Stimulated activated CD4-positive, alpha-beta T cell treated with anti-CD3 and anti-CD28 coated beads, Interleukin-1b, Interleukin-23, amount 100 ng/mL, for 48 hours (primary cell): ENCODE measurements at places on chromosomes 1 and 21.

- DNase-seq, result no peak
Measured at GRCh38 chr1:170030212-170030611, 44.3 kb downstream of the KIFAP3 start.

DNA sequence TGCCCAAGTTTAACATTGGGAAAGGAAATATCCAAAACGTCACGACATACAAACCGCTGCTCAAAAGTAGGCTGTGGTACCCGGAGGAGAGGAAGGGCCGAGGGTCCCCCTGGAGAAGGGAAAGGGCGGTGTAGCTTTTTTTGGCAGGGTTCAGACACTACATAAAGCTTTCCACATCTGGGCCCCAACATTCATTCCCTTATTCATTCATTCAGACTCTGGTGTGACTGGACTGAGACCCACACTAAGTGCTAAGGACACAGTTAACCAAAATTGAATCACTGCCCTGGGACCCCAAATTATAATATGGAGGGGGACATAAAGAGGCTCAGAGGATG lies 10.3 kb upstream of the COL8A2 start:
- no peak for DNase-seq

- DNase-seq, result no peak
Measured at GRCh38 chr1:67767103-67767782, 66.0 kb downstream of the GNG12 start.

DNA sequence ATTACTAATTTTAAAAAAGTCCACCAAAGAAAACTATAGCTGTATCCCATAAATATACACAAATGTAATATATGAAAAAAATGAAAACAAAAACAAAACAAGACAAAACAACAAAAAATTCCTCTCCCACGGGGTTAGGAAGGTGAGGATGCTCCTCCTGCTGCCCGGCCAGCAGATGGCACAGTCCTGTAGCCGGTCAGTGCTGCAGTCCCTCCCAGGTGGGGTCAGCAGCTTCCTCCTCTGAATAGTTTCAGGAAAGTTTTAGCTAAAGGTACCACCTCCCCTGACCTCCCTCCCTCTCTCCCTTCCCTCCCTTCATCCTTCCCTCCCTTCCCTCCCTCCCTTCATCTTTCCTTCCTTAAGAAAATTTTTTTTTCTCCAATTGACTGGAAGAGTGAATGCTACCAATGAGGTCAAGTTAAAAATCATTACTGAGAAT lies 67.8 kb upstream of the BCL10 start:
- DNase-seq, result no peak

GRCh38 chr1:8137481-8138244 lies 111.6 kb upstream of the ERRFI1 start:
- DNase-seq, result no peak

DNA sequence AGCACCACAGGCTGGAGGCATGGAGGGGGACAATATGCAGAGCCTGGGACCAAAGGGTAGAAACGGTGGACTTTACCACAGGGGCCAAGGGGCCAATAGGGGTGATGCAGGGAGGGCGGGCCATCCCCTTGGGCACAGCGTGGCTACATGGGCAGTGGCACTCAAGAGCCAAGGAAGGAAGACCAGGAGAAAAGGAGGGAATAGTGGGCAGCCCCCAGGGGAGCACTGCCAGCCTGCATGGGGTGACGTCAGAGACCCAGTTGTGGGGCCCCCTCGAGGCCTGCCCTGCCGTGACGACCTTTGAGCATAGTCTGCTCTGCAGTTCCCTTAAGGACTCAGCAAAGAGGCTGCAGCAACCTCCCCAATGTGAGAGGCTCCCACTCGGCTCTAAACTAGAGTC lies 95.5 kb upstream of the TMPRSS2 start:
- no peak for DNase-seq

DNA sequence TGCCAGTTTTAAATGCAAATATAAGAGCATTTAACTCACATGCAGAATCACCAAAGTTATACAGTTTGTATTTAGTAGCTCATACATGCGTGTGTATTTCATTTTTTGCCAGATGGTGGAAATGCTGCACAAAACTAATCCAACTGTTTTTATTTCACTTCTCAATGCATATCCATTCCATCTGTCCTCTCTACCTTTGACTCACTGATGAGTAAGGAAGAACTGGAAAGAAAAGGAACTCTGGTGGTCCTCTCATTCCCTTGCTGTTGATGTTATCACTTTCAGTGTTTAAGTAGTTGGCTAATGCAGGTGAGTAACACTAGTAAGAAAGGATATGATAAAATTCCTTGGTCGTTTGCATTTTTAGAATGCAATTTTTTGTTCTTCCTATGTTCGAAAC lies 5.7 kb upstream of the SLC1A7 start:
- no peak for DNase-seq

- no peak for DNase-seq
Measured at GRCh38 chr1:33000427-33001026, 35.9 kb upstream of the RNF19B start.

DNA sequence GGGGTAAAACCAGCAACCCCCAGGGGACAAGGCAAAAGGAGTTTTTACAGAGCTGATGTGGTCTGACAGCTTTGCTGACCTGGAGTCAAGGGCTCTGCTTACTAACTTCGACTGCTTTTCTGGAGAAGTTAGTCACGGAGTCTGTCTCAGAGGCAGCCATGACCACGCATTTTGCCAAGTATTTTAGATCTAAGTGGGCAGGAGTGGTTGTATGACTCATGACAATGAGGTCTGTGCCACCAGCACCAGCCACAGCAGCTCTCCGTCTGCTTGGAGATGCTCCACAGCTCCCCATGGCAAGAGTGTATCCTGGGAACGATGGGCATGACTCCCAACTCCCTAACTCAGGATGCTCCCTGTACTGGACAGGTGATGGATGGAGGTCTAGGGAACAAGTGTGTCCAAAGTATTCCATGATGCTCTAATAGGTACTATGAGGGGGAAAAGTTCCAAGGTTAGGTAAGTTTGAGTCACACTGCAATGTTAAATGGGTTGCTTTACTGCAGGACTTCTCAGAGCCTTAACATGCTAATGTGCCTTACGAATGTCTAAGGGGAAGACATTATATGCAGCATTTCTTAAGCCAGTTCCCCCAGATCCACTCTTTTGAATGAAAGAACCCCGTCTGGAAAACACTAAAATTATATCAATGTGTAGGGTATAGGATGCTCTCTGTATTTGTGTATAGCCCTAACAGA lies 359.0 kb downstream of the HHAT start:
- DNase-seq, result no peak

DNA sequence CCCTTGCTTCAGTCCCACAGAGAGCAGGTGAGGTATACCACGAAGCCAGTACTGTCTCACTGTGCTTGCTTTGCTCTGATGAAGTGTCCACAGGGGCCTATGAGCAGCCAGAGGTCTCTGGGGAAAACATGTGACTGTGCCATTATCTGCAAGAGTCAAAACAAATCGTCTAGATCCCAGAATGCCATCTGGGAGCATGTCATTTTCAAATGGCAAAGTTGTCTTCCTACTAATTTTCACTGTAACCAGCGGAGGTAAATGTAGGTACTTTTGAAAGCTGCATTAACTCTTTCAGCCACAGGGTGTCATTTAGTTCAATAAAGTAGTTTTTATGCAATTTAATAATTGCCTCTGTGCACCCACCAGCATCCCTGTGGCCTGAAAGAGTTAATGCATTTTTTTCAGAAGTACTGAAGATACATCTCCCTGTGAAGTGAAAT lies 173.6 kb upstream of the SGIP1 start:
- no peak for DNase-seq

GRCh38 chr1:224333939-224334786 lies 4.2 kb upstream of the NVL start:
- DNase-seq, result no peak

GRCh38 chr1:173646656-173647055 lies 11.5 kb downstream of the TEX50 start:
- no peak for DNase-seq

GRCh38 chr1:94989911-94990473 lies 63.1 kb upstream of the CNN3 start:
- no peak for DNase-seq

- DNase-seq, result no peak
Measured at GRCh38 chr1:57761628-57762027, 337.8 kb upstream of the DAB1 start.

- no peak for DNase-seq
Measured at GRCh38 chr1:156738407-156738806, 2.5 kb downstream of the MRPL24 start.

DNA sequence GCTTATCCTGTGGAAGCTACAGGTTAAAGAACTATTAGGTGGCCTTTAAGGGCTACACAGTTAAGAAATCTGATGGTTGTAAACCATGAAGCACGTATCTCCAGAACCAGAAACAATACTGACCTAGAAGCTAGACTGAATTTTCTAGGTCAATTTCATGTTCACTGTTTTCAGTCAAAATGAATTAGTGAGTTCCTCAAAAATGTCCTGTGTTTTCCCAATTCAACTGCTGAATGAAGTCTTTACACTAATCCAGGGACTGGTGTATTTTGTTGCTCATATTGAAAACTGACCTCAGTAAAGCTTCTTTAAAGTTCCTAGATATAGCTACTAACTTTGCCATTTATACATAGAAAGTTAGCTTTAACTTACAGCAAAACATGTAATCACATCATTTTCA lies 6.0 kb downstream of the HNRNPU start:
- DNase-seq, result no peak

GRCh38 chr1:115555446-115555845 lies 86.3 kb upstream of the VANGL1 start:
- DNase-seq, result no peak

GRCh38 chr1:110130113-110130591 lies 17.9 kb downstream of the UBL4B start:
- no peak for DNase-seq

- no peak for DNase-seq
Measured at GRCh38 chr1:178660461-178660860, 64.6 kb upstream of the RALGPS2 start.

GRCh38 chr1:170337413-170337994 lies 191.7 kb downstream of the NTMT2 start:
- no peak for DNase-seq

DNA sequence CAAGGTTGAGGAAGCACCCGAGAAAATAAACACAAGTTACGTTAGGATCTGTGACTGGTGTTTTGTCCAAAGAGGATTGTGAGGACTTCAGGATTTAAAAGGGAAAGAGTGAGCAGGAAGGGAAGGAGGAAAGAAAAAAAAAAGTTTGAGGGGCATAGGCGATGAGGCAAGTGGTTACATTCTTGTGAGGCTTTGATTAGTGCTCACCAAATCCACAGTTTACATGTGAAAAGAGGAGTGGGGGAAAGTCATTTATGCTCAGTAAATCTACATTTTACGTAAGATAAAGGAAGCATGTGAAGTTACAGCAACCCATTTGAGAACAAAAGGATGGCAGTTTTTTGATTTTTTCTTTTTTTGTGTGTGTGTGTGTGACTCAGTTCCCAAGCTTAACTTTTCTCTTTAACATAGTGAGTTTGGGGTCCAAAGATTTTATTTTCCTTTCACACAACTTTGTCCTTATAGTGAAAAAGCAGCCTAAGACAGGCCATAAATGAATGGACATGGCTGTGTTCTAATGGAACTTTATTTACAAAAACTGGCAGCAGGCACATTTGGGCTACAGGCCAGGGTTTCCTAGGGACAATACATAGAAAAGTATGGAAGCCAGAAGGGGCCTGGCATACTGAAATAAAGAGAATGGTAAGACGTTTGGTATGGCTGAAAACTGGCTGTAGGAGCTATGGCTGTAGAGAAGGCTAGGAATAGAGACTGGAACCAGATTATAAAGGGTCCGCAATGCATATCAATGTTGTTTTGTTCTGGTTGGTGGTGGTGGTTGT lies 121.7 kb downstream of the FGGY start:
- no peak for DNase-seq

DNA sequence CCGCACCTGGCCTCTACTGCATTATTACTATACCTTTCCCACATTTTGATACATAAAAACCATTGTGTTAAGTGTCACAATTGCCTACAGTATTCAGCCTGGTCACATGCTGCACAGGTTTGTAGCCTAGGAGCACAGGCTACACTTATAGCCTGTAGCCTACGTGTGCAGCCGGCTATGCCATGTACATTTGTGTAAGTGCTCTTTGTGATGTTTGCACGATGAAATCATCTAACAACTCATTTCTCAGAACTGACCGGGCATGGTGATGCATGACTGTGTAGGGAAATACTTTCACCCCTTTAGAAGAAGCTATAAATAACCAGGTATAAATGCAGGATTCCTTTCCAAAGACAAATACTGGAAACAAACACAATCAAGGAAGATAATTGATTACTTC lies 12.1 kb downstream of the ERG start:
- DNase-seq, result no peak

GRCh38 chr21:45723049-45723958 lies 79.8 kb downstream of the PCBP3 start:
- DNase-seq, result no peak

DNA sequence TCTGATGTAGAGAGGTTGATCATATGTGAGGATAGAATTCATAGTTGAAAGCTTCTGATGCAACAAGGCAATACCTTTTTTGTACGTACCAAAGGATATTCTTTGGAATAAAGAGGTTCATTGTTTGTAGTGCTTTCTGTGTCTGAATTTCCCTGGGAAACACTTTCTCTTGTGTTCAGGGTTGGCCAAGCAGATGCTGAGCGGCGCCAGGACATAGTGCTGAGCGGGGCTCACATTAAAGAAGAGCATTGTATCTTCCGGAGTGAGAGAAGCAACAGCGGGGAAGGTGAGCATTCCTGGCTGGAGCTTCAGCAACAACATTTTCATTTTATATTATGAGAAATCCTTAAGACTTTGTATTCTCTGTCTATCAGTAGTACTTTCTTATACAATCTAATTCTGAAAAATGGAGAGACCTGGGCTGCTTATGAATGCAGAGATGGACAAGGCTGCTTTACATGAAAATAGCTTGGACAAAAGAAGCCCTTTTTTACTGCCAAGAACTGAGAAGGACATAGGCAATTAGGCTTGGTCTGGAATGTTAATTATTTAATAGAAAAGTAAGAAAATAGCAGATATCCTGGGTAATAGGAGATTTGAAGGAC lies 85.2 kb downstream of the KIF1B start:
- no peak for DNase-seq

DNA sequence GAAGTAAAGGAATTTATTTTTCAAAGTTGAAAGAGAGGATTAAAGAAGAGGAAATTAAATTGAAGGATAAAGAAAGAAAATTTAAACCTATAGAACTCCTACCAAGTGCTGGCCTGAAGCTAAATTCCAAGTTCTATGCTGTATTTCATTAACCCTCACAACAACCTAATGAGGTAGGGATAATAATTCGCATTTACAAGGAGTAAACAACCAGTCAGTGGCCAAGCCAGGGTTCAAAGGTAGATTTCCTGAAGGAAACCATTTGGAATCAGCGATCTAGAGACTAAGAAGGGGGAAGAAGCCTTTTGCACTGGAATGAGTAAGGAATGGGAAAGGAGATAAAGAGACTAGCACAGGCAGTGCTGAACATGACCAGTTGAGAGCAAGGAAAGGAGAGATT lies 265.8 kb upstream of the ST6GALNAC5 start:
- no peak for DNase-seq

- DNase-seq, result no peak
Measured at GRCh38 chr21:32351428-32351827, 41.4 kb downstream of the URB1 start.
